PC-3 (cell line): ENCODE measurements at places on chromosomes 5 and 9. TPM values are rescaled to one million over a fixed set of nuclear protein-coding genes. Genes with fewer than 3 reads are reported as not detected.
A peak's percentile ranks its signal among the peaks of the same experiment; 100 is the strongest.

Gene SH3TC2
- 32.0 and 40.0 TPM in 2 replicates for total RNA-seq

Gene ADRA1B
- 0.29 and 0.40 TPM in 2 replicates for total RNA-seq

Gene LCN10
- total RNA-seq = not detected in 2 replicates

Gene FSTL4
- total RNA-seq = 4.2 and 4.5 TPM in 2 replicates

Gene HACD4
- total RNA-seq = not detected in 2 replicates

Gene GRXCR2
- not detected in 2 replicates for total RNA-seq

Gene GAS1
- not detected in 2 replicates for total RNA-seq

Gene TDRD7
- total RNA-seq = 4.2 and 4.3 TPM in 2 replicates

Gene CKMT2
- not detected in 2 replicates for total RNA-seq

Gene FAM221B
- total RNA-seq = 0.29 TPM in 1 of 2 replicates, not detected in the other

Gene SLC4A9
- total RNA-seq = 0.29 TPM in 1 of 2 replicates, not detected in the other

Gene NIPAL4
- 1.0 and 1.8 TPM in 2 replicates for total RNA-seq

Gene TAF1L
- total RNA-seq = 0.23 TPM in 1 of 2 replicates, not detected in the other

Gene PCDHA8
- total RNA-seq = 0.11 TPM in 1 of 2 replicates, not detected in the other

- DNase-seq = peak; percentile 3
Observed at GRCh38 chr5:60805463-60805862, 38.6 kb downstream of the ELOVL7 start.

GRCh38 chr9:13049223-13049622 is 230.3 kb downstream of the MPDZ start:
- no peak for DNase-seq

DNA sequence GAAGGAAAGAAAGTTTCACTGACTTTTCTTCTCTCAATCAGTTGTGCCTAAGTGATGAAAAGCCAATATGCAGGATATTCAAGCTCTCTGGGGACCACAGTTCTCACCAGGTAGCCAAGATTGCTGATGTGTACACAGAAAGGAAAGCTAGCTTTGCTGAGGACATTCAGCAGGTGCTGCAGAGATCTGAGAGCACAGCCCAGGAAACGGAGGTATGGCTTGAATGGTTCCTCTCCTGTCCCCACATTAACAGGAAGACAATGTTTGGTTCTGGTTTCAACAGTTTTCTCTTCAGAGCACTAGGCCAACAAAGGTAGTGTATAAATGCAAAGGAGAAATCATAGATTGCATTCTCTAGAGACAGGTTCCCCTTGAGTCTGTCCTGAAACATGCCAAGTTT is 69.6 kb downstream of the PTPDC1 start:
- no peak for DNase-seq

GRCh38 chr5:2129568-2130272 is 247.0 kb upstream of the IRX4 start:
- no peak for DNase-seq

- no peak for DNase-seq
Observed at GRCh38 chr5:168001318-168001717, 290.1 kb upstream of the WWC1 start.

GRCh38 chr5:139146809-139147482 is 51.2 kb downstream of the SIL1 start:
- no peak for DNase-seq

DNA sequence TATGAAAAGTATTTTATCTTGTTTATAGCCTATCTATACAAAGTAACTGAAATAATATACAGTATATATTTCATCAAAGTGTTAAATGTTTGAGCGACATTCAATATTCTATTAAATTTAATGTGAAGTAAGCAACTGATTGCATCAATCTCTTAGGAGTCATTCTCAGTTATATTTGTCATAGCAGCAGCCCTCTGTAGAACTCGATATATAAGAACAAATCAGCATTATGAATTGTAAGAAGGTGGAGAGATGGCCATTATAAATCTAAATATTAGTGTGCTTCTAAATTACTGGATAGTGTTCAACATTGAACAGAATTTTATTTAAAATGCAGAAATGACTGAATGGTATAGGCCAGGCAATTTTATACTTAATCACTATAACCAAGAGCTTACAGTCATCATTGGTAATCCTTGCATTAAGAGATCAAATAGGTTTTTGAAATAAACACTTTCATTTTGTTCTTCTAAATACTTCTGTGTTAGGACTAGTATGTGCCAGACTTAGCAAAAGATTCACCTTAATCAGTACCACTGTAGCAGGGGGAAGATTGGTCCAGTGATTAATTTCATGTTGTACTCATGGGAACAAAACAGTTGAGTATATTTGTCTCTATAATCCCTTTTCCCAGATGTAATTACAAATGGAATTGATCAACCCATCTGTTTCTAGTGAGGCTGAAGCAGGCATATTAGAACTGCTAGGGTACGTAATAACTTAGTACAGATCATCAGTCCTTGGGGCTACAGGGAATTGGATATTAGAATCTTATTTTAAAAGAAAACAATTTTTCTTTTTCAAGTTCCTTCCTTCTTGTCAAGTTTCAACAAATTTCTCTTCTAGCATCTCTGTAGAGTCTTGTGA is 108.3 kb upstream of the TYRP1 start:
- no peak for DNase-seq

DNA sequence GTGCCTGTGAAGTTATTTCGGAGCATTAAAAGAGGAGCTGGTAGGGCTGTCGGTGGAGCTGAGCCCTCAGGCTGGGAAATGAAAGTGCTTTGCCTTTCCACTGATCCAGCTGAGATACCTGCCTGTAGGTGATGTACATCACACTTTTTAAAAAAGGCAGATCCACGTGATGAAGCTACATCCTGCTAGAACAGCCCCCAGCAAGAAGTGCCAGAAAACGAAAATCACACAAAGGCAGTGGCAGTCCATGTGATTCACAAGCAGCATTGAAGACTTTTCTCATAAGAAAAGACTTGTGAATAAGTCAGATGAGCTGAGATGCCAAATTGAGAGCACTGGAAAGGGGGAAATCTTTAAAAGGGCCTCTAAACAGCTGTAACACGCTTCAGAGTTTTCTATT is 765.1 kb downstream of the PTPRD start:
- DNase-seq = no peak

DNA sequence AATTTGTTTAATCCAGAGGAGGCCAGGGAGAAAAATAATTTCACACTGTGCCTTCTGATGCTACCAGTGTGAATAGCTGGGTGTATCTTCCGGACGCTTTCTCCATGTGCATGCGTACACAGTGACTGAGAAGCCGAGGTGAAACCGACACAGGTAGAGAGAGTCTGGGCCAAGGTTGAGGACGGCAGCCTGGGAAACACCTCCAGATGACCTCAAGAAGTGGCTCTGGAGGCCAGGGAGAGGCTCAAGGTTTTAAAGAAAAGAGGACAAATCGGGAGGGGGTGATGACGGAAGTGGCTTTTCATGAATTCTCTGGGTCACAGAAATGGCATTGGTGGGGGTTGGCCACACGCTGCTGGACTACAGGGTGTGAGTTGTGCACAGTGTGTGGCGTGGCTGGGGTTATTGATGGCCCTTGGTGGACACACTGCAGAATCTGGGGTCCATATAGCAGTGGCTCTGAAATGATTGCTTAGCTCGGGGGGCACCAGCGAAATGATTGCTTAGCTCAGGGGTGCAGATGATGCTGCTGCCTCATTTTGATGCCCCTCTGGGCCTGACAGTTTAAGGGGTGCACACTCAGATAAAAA is 34.1 kb upstream of the LRRC14B start:
- DNase-seq = no peak

GRCh38 chr9:105993116-105993854 is 298.9 kb downstream of the TMEM38B start:
- no peak for DNase-seq

GRCh38 chr9:89604729-89605464 is at the start of gene GADD45G:
GADD45G (plus strand) TSS chr9:89605012; CDS start chr9:89605122, 110 bp downstream.
- peak; percentile 32 for DNase-seq

- no peak for DNase-seq
Observed at GRCh38 chr5:107396351-107396690, 274.4 kb downstream of the EFNA5 start.

GRCh38 chr5:56457887-56458812 is 225.0 kb upstream of the ANKRD55 start:
- DNase-seq = no peak

GRCh38 chr5:127298656-127299055 is 8.1 kb downstream of the MEGF10 start:
- no peak for DNase-seq

DNA sequence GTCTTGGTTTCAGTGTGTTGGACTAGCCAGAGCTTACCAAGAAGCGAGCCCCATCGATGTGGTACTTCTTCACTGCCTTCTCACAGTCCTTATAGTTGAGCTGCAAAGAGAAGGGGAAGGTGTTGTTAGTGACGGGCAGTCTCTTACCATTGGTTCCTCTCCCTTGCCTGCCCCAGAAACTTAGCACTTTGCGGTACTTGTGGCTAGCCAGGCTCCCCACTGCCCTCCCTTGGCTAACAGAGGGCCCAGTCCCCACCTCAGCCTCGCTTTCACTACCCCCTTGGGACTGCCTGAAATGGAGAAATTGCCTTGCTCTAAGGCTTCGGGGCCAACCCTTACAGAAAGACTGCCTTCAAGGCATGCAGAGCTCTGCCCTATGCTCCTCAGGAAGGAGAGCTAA is 4.3 kb downstream of the LCP2 start:
- DNase-seq = no peak

GRCh38 chr9:125446561-125447094 is 185.0 kb downstream of the GAPVD1 start:
- DNase-seq = no peak

DNA sequence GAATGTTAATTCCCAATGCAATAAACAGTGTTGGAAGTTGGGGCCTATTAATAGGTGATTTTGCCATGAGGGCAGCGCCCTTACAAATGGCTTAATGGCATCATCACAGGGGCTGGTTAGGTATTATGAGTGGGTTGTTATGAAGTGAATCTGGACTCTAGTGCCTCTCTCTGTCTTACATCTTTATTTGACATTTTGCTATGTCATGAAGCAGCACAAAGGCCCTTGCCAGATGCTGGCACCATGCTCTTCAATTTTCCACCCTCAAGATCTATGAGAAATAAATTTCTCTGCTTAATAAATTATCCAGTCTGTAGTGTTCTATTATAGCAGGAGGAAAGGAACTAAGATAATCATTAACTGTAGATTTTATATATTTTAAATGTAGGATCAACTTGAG is 1098.7 kb upstream of the NUDT12 start:
- DNase-seq = no peak

DNA sequence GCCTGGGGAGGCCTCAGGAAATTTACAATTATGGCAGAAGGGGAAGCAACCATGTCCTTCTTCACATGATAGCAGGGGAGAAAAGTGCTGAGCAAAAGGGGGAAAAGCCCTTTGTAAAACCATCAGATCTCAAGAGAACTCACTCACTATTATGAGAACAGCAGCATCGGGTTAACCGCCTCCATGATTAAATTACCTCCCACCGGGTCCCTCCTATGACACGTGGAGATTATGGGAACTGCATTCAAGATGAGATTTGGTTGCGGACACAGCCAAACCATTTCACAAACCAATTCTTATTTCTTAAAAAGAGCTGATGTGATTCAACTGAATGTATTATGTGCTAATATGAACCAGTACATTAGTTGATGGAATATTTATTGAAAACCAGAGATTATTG is 63.9 kb downstream of the PARP8 start:
- no peak for DNase-seq

GRCh38 chr9:98214811-98215210 is 22.4 kb upstream of the CORO2A start:
- DNase-seq = no peak

- peak; percentile 99 for DNase-seq
Observed at GRCh38 chr5:6399980-6400910, 21.9 kb upstream of the MED10 start.

DNA sequence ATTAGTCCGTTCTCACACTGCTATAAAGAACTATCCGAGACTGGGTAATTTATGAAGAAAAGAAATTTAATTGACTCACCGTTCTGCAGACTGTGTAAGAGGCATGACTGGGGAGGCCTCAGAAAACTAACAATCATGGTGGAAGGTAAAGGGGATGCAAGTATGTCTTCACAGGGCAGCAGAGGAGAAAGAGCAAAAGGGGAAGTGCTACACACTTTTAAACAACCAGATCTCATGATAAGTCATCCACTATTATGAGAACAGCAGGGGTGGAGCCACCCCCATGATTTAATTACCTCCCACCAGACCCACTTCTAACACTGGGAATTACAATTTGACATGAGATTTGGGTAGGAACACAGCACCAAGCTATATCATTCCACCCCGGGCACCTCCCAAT is 26.6 kb downstream of the FST start:
- no peak for DNase-seq
